ENCODE measurements at places on chromosomes 7 and 10.
A peak's percentile ranks its signal among the peaks of the same experiment; 100 is the strongest.

- peak; percentile 65 for DNase-seq
Measured at GRCh38 chr7:91193141-91193540, 71.1 kb upstream of the FZD1 start.

- no peak for DNase-seq
Measured at GRCh38 chr10:132657127-132657706, 119.6 kb downstream of the INPP5A start.

DNA sequence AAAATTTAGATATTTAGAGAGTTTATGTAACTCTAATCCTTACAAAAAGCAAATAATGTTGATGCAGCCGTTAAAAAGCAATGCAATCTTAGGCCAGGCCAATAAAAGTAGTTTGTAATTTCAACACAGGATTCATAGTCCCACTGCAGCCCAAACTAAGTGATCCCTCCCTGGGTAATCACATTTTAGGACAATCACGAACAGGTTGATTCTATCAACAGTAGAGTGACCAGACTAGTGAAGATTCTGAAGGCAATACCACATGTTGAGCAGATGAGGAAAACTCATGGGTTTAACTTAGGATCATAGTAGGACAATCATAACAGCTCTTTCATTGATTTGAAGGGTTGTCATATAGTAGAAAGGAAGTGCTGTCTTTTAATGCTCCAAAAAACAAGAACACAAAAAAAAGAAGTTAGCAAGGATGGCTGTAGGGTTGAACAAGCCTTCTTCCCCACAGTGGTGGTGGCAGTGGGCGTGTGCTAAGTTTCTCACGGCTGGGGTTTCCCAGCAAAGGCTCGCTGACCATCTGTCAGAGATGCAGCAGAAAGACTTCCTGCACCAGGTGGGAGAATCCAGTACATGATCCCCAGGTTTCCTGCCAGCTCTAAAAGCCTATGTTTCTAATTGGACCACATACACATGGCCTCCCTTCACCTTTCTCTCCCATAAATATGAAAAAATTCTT is 212.2 kb downstream of the CHRM2 start:
- DNase-seq, result no peak

DNA sequence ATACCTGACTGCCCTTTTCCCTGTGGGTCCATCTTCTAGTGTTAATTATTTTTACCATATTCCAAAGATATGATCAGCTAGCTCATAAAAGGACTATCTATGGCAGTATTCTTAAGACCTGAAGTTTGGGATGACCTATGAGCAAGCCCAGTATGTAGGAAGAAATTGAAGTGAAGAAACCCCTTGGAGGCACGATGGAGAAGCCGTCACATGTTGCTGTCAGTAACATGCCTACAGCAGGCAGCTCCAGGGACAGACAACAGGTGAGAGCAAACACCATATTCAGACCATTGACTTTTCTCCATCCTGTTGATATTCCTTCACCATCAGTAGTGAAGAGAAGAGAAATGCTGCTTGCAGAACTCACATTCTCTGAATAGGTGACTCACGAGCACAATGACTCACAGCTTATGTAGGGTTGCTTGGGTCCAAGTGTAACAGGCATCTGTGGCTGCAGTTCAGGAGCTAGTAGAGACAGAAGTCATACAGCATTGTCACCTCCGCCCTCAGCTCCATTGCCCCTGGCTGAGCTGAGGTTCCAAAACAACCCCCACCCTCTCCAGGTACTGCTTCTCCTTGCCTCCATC is 8.4 kb upstream of the LYZL2 start:
- DNase-seq, result peak; percentile 63

DNA sequence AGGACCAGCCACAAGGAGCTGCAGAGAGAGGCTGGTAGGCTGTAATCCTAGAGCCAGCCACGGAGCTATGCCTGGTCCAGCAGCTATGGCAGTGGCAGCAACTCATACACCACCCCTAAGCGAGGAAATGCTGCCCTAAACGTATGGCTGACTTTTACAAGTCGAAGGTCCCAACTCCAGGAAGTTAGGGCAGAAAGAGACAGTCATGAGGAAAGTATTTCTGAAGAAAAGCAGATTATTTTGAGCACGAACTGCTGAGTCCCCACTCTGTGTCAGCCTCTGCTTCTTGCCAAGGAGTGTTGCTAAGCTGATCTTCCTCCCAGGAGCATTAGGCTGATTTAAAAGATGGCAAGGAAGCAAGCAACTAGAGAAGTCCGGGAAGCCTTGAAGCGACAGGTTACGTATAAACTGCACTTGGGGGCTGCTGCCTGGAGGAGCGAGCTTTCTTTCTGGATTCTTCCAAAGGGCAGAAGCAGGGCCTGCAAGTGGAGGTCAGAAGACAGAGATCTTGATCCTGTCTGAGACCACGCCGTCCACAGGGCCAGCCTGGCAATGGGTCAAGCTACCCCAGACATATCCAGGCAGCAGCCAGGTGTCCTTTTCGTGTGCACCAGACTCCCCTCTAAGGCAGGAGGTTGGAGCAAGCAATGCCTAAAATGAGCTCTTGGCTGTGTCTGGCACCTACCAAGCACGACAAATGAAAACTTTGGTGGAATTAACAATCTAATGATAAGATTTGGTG is 39.4 kb downstream of the PLXNA4 start:
- peak; percentile 49 for DNase-seq

GRCh38 chr10:107971411-107971810 is 806.9 kb upstream of the SORCS1 start:
- no peak for DNase-seq

GRCh38 chr7:101686030-101686429 is 56.9 kb upstream of the MYL10 start:
- no peak for DNase-seq

DNA sequence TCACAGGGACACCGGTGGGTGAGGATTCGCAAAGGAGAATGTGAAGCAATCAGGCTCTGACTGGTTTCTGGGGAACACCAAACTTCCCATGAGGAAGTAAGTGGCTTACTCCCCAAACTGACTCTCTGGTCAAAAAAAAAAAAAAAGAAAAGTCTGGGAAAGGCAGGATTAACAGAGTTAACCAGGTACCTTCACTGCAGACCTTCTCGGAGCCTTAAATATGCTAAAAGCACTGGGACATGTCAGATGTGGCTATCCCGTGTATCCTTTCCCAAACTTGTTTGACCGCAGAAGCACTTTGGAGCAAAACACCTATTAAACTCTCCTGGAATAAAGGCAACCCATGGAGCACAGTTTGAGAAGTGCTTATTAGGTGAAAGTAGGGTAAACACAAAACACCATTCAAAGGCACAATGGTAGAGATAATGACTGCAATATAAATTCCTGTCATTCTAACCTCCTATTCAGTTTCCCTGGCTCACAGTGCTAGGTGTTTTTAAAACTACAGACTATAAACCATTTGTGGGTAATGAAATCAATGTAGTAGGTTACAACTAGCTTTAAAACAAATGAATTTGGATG is 44.1 kb upstream of the MXI1 start:
- DNase-seq, result no peak

DNA sequence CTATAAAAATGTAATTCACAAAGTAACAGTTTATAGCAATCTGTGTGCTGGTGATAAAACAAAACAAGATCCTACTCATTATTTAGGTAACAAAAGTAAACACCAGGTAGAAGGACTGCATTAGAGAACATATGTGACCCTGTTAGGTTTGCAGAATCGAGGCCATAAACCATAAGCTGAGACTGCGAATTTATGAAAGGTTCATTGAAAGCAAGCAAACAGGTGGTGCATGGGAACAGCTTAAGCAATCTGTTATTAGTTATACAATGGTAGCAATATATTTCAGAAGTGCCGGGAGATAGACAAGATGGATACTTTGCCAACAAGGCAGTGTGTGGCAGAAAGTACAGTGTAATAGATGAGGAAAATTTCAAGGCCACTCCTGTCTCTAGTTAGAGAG is 23.5 kb upstream of the FAM133B start:
- DNase-seq, result no peak

- DNase-seq, result no peak
Measured at GRCh38 chr10:78348411-78349164, 314.9 kb downstream of the RPS24 start.

- DNase-seq, result peak; percentile 82
Measured at GRCh38 chr10:103192451-103193106, 493 bp downstream of the NT5C2 start.
